ENCODE measurements at places on chromosomes 6 and 20. TPM values are rescaled to one million over a fixed set of nuclear protein-coding genes. Genes with fewer than 3 reads are reported as not detected.
A peak's percentile ranks its signal among the peaks of the same experiment; 100 is the strongest.

Gene PTCHD4
- total RNA-seq, result 1.4 TPM

- no peak for DNase-seq
These were observed 18.1 kb downstream of the PLEKHG1 start for GRCh38 chr6:150617496-150618460.

DNA sequence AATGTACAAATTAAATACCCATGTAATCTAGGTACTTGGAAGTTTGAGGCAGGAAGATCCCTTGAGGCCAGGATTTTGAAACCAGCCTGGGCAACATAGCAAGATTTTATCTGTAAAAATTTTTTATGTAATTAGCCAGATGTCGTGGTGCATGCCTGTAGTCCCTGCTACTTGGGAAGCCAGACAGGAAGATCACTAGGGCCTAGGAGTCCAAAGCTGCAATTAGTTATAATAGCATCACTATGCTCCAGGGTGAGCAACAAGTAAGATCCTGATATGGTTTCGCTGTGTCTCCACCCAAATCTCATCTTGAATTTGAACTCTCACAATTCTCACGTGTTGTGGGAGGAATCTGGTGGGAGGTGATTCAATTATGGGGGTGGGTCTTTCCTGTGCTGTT, 535.8 kb downstream of the TENT5A start:
- no peak for DNase-seq

- no peak for DNase-seq
These were observed 100.9 kb downstream of the TMEM200A start for GRCh38 chr6:130466748-130467061.

DNA sequence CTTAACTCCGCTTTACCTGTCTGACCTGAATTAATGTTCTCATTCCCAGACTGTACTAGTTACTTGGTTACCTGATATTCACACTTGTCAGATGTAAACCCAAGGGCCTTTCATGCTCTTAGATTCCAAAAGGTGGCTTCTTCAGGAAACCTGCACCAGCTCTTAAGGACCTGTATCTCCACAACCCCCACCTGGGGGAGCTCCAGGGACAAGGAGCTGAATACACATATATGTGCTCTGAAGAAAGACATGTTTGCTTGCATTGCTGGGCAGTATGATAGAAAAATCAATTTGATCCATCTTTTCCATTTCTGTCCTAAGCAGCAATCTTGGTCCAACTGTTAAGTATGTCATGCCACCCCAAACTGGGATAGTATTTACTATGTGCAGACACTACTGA, 64.8 kb upstream of the POU3F2 start:
- no peak for DNase-seq

GRCh38 chr6:36682328-36683144, 4.0 kb downstream of the CDKN1A start:
- DNase-seq, result peak; percentile 73

Data from tongue (tissue), 3 donors.